ENCODE measurements at places on chromosomes 11 and 22.

DNA sequence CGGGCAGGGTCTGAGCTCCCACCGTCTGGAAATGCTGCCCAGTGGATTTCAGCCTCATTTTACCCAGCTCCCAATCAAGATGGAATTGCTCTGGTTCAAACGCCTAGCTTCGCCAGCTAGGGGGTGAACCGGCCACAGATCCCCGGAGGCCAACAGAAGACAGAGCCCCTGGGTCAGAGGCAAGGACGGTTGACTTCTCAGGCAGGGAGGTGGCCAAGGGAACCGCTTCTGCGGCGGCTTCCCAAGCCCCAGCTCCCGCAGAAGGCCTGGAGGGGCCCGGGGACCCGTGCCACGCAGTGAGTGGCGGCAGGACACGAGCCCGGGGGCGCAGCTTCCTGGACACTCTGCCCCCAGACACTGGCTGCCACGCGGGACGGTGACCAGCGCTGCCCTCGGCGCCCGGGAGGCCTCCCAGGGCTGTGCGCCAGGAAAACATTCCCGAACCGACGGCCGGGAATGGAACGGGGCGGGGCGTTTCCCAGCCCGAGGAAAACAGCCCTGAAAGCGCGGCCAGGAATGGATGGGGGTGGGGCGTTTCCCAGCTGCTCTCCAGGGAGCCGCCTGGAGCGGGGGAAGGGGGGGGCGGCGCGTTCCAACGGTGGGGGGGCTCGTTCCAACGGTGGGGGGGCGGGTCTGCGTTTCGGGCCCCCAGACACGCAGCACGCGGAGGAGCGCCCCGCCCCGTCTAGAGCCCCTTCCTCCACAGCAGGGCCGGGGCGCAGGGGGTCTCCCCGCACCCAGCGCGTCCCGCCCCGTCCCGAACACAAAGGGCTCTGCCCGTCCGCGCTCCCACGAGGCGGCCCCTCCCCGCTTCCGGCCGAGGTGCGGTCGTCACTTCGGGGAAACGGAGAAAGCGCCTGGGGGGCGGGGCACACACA is 13.5 kb upstream of the B4GALNT4 start:
- DNase-seq, result peak; percentile 93

DNA sequence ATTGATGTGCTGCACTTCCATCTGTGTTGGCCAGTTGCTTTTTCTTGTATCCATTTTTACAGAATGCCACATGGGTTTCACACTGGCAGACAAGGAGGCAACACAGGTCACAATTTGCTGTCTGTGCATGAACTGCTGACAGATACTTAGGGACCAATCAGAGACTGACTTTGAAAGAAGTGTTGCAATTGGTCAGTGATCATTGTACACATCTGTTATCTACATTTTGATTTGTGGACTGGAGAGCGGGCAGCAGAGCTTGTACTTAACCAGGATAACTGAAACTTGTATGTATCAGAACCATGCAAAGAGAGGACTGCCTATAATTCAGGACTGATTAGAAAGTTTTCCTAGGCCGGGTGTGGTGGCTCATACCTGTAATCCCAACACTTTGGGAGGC is 21.8 kb downstream of the PRR5 start:
- no peak for DNase-seq

DNA sequence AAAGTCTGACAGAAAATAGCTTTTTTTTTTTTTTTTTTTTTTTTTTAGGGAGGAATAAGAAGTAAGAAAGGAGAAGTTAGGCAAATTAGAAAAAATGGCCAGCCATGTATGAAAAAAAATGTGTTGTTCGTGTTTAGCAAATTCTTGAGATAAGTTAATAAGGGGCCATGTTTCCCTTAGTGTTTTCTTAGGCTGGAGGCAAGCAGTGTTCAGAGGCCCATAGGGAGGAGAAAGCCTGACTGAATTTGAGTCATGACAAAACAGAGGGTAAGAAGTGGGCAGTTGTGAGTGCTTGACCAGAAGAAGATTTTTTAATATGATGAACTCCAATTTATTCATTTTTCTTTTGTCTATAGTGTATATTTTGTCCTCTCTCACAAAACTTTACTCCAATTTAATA is 766.4 kb downstream of the FAM181B start:
- no peak for DNase-seq

DNA sequence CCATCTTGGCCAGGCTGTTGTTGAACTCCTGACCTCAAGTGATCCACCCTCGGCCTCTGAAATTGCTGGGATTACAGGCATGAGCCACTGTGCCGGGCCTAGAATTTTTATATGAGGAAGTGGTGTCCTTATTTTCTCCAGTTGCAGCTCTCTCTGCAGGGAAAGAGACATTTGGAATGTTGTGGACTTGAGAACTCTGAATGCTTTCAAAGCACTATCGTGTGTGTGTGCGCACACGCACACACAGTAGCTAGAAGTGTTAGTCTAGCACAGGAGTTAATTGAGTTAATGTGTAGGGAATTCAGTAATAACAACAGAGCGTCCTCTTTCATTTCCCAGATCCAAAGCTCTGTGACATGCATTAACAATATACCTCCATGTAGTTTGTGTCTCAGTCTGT is 164.0 kb upstream of the RASSF10 start:
- no peak for DNase-seq

DNA sequence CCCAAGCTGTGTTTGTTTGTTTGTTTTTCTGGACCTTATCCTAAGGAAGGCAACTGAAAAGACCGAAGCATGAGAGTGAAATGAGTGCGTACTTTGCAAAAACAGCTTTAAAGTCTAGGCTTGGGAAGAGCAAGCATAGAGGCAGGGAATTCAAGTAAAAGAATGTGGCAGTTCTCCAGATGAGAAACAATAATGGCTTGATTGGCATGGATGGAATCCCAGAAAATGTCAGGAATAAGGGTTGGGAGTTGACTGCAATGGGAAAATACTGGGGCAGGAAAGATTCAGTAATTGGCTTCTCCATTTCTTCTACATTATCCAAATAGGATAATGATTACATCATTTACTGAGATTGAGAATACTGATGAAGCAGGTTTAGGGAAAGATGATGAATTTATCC is 17.5 kb downstream of the SAAL1 start:
- no peak for DNase-seq

DNA sequence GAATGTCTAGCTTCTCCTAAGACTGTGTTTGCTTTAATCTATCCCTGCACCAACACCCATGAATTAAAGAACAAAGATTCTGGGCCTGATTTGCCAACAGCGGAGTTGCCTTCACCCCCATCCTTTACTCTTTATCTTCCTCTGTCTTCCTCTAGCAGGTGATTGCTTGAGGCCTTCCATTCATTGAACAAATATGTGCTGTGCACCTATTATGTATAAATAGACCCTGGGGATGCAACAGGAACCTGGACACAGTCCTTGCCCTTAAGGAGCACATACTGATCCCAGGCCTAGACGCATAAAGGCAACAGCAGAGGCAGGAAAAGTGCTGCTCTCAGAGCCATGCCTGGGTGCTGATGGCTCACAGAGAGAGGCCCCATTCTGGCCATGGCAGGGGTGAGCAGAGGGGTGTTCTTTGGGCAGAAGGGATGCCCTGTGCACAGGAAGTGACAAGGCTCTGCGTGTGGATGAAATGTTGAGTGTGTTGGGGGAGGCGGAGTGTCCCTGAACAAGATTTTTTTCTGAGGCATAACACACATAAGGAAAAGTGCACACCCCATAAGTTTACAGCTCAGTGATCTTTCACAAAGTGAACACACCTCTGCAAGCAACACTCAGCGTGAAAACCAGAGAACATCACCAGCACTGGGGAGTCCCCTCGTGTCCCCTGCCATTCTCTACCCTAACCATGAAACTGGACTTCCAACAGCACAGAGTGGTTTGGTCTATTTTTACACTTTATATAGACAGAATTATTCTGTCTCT is 145.9 kb downstream of the GRIK4 start:
- no peak for DNase-seq

- DNase-seq, result peak; percentile 73
These were observed 5.0 kb upstream of the PICK1 start for GRCh38 chr22:38051900-38052862.

- DNase-seq, result no peak
These were observed 312.3 kb downstream of the CTTN start for GRCh38 chr11:70710601-70711000.

DNA sequence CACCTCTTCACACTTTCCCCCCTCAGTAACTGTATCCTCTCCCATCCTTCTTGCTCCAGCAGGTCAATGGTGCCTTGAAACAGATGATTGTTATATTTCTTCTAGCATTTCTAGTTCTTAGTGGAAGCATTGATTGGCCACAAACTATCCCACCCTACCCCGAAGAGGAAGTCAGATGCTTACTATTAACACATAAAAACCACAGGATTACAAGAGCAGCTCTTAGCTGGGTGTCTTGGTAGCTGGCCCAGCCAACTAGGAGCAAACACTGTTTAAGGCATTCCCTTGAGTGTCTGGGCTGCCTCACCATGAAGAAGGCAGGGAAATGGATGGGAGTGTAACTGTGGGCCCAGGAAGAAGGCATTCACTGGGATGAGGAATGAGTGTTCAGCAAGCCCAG is 176.6 kb downstream of the GRIK4 start:
- no peak for DNase-seq

DNA sequence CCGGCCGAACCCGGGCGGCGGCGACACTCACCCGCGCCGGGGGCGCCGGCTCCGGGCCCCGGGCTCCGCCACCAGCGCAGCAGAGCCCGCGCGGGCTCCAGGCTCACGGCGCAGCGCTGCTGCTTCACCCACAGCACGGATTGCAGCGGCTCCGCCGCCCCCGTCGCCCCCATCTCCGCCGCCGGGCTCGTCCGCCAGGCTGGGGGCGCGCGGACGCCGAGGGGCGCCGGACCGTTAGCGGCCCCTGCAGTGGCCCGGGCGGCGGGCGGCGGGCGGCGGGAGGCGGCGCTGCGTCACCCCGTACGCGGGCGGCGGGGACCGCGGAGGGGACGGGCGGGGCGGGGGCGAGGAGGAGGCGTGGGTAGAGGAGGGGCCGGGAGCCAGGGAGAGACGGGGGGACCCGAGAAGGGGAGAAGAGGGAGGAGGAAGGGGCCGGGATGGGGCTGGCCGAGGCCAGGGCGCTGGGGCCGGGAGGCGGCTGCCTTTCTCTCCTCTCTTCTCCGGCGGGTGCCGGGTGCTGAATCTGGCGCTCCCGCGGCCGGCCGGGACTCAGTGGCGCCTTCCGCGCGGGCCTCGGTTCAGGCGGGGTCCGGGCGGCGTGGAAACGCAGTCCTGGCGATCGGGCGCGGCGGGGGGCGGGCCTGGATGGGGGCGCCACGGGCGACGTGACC is at the start of gene CERK:
Gene CERK, minus strand, starts transcription at position 277 of the 671 bp plus-strand sequence. Its CDS starts 104 bp downstream, at position 173.
- DNase-seq, result peak; percentile 75

DNA sequence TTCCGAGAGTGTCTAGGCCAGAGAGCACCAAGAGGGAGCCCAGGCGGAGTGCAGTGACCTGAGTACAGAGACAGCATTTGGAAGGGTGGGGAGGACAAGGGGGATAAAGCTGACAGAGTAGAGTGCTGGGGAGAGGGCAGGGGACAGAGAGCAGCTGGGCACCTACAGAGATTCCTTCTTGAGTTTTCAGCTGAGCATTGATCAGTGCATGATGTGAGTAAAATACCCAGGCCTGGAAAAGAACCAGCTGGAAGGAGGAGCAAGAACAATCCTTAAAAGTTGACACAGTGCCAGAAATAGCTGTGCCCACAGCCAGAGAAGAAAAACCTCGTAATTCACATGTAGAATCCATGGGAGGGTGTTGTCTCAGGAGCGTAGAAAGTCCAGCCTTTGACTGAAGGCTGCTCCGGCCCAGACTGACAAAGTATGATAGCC is 33.9 kb upstream of the PANX2 start:
- no peak for DNase-seq

- DNase-seq, result no peak
These were observed 195 bp upstream of the CREB3L1 start for GRCh38 chr11:46277313-46277621.

Measured in activated CD4-positive, alpha-beta T cell treated with anti-CD3 and anti-CD28 coated beads for 4 hours (primary cell).